ENCODE measurements at places on chromosomes 3 and 15.

- DNase-seq: no peak
Observed at GRCh38 chr3:12839156-12839946, 2.0 kb downstream of the RPL32 start.

DNA sequence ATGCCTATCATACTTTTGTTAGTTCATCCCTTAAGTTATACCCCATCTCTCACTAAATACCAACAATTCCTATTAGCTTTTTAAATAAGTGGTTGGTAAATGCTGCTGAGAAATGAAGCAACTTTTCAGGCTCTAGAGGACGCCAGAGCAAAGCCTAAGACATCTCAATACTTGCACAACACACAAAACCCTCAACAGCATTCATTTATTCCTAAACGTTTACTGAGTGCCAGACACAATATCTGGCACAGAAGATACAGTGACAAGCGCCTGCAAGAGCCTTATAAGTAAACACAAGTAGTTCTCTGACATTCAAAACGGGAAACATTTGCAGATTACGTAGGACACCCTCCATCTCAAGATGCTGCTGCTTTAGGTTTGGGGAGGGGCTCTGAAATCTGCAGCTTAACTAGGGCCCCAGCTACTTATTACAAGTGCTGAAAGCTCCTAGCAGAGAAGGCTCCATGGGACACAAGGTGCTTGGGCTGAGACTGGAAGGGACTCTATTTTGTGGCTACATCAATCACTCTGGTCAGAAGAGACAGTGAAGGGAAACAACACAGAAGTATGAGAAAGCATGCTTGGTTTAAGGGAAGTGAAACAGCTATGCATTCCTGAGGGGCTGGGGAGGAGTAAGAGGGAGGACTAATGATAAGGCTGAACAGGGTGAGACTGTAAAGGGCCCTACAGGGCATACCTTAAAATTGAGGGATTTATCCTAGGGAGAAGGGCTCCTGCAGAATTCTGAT lies 311.3 kb downstream of the PLCL2 start:
- DNase-seq: no peak

- DNase-seq: no peak
Observed at GRCh38 chr3:128316481-128316891, 150.2 kb downstream of the DNAJB8 start.

GRCh38 chr3:127867412-127867811 lies 45.1 kb upstream of the MGLL start:
- DNase-seq: no peak
